Bronchus fibroblast of lung (primary cell): ENCODE measurements at places on chromosomes 5 and 9. TPM values are rescaled to one million over a fixed set of nuclear protein-coding genes. Genes with fewer than 3 reads are reported as not detected.

Gene ADAMTS19
- under 0.01 TPM in 1 of 2 replicates, not detected in the other for total RNA-seq

Gene LEAP2
- 0.34 and 0.45 TPM in 2 replicates for total RNA-seq

Gene THOC3
- 57.8 and 59.5 TPM in 2 replicates for total RNA-seq

Gene DNAJC18
- 4.2 and 6.5 TPM in 2 replicates for total RNA-seq

Gene LCP2
- total RNA-seq = not detected in 2 replicates

Gene PTTG1
- 337 and 344 TPM in 2 replicates for total RNA-seq

Gene NEUROG1
- total RNA-seq = not detected in 2 replicates

Gene ZDHHC11
- total RNA-seq = 0.34 and 0.59 TPM in 2 replicates

Gene TRPM3
- under 0.01 TPM in 1 of 2 replicates, not detected in the other for total RNA-seq

Gene LIFR
- 20.0 and 20.8 TPM in 2 replicates for total RNA-seq

Gene INSL6
- total RNA-seq = not detected in 2 replicates

Gene CEP72
- 5.1 and 6.1 TPM in 2 replicates for total RNA-seq

Gene LRRTM2
- total RNA-seq = 0.45 and 2.9 TPM in 2 replicates

Gene SPATA31A1
- not detected in 2 replicates for total RNA-seq

Gene GPR151
- total RNA-seq = not detected in 2 replicates

Gene ANKRD18A
- total RNA-seq = under 0.01 TPM in 2 replicates

Gene PCDHGA11
- 10.9 and 11.6 TPM in 2 replicates for total RNA-seq

Gene CYLC2
- total RNA-seq = not detected in 2 replicates

Gene FAT2
- total RNA-seq = not detected in 2 replicates

Gene CRHBP
- under 0.01 and 0.45 TPM in 2 replicates for total RNA-seq

Gene CFAP157
- total RNA-seq = not detected in 2 replicates

Gene KIF12
- total RNA-seq = not detected in 2 replicates
